Peyer's patch (tissue), 4 donors: ENCODE measurements at places on chromosomes 12 and 14. TPM values are rescaled to one million over a fixed set of nuclear protein-coding genes. Genes with fewer than 3 reads are reported as not detected.

DNA sequence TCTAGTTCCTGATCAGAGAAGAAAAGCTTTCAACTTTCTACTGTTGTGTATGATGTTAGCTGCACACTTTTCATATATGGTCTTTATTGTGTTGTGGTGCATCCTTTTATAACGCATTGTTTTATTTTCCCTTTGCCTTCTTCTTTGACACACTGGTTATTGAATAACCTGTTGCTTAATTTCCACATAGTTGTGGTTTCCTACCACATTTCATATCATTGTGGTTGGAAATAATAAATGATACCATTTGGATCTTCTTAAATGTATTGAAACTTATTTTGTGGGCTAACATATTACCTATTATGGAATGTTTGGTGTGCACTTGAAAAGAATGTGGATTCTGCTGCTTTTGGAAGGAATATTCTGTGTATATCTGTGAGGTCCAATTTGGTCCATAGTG, 64.9 kb downstream of the GPHN start:
- DNase-seq = no peak

GRCh38 chr12:81207173-81207572, 129.3 kb downstream of the ACSS3 start:
- no peak for DNase-seq

DNA sequence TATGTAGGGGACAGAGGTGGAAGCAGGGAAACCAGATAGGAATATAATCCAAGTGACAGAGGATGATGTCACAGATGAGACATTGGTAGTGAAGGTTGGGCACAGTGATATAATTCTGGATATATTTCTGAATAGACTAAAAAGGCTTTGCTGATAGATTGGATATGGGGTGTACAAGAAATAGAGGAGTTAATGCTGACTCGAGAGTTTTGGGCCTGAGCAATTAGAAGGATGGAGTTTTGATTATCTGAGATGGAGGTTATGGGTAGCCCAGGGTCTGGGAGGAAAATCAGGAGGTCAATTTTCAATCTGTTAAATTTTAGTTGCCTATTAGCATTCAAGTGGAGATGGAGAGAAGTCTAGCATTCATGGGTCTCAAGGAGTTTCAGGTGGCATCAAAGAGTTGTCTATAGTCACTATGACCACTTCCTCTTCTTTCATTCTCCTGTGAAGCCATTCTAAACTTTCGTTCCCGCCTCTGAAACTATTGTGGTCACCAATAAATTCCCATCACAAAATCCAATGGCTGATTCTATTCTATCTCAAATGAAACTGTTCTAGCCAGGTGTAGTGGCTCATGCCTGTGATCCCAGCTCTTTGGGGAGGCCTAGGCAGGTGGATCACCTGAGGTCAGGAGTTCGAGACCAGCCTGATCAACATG, 10.6 kb upstream of the ANO6 start:
- DNase-seq = no peak

GRCh38 chr12:94586589-94587259, 63.6 kb downstream of the TMCC3 start:
- no peak for DNase-seq

GRCh38 chr12:29559198-29559597, 61.7 kb upstream of the OVCH1 start:
- DNase-seq = no peak

- DNase-seq = no peak
Observed at GRCh38 chr14:33699300-33699983, 251.4 kb downstream of the EGLN3 start.

Gene OR4E2
- total RNA-seq = not detected
